ENCODE measurements at places on chromosomes 5 and 9. TPM values are rescaled to one million over a fixed set of nuclear protein-coding genes. Genes with fewer than 3 reads are reported as not detected.

DNA sequence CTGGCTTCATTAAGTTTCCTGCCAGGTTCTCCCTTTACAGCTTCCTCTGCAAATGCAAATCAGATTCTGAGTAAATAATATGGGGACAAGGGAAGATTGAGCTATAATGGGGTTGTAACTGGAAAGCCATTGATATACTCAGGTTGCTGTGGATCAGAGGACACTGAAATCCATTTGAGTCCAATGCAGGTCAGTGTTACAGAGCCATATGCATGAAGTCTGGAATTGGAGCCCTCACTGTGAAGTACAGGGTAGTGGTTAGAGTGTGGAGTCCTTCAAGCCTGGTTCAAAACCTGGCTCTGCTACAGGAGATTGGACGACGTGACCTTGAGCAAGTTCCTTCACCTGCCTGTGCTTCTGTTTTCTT, 48.7 kb downstream of the TIMD4 start:
- H3K27me3 ChIP-seq, result no peaks in the 10 kb centered on the region
- H3K36me3 ChIP-seq, result no peaks in the 10 kb centered on the region
- DNase-seq, result no peak
- H3K27ac ChIP-seq, result no peak overlapping the region
- H3K4me1 ChIP-seq, result no peaks in the 10 kb centered on the region

- H3K36me3 ChIP-seq, result no peaks in the 10 kb centered on the region
- no peaks in the 10 kb centered on the region for H3K27me3 ChIP-seq
- H3K4me1 ChIP-seq, result no peaks in the 10 kb centered on the region
- H3K4me3 ChIP-seq, result no peak overlapping the region
Measured at GRCh38 chr5:163770625-163771024, 265.2 kb downstream of the MAT2B start.

- H3K27ac ChIP-seq, result no peak overlapping the region
- DNase-seq, result no peak
- no peak overlapping the region for H3K4me3 ChIP-seq
- no peaks in the 10 kb centered on the region for H3K36me3 ChIP-seq
Measured at GRCh38 chr9:72983512-72984225, 30.8 kb upstream of the ALDH1A1 start.

Gene SLCO6A1
- total RNA-seq, result not detected
